Activated CD4-positive, alpha-beta T cell treated with anti-CD3 and anti-CD28 coated beads for 36 hours (primary cell): ENCODE measurements at places on chromosomes 12 and 14. TPM values are rescaled to one million over a fixed set of nuclear protein-coding genes. Genes with fewer than 3 reads are reported as not detected.

- DNase-seq, result no peak
Observed at GRCh38 chr14:77882636-77883035, 82.7 kb downstream of the ADCK1 start.

DNA sequence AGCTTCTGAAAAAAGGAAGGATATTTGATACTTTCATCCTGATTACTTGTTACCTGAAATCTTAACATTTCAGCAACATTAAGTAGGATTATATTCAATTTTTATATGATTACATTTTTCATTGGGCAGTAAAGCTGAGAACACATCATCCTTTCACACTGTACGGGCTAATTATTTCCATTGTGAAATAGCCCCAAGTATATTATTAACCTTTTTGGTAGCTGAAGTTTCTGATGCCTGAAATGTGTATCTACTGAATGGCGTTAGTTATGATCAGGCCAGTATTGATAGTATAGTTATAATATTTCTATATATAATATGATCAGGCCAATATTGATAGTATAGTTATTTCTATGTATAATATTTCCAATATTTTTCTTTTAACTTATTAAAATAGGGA, 10.1 kb downstream of the SPATS2 start:
- DNase-seq, result no peak

GARIN6 gene
- total RNA-seq, result not detected

SLC25A21 gene
- total RNA-seq, result not detected

- peak; percentile 75 for DNase-seq
Observed at GRCh38 chr12:97148941-97149559, 242.0 kb downstream of the NEDD1 start.

- no peak for DNase-seq
Observed at GRCh38 chr14:86662334-86662733, 1132.4 kb downstream of the FLRT2 start.

GRCh38 chr14:42214981-42215491, 608.4 kb downstream of the LRFN5 start:
- no peak for DNase-seq

DNA sequence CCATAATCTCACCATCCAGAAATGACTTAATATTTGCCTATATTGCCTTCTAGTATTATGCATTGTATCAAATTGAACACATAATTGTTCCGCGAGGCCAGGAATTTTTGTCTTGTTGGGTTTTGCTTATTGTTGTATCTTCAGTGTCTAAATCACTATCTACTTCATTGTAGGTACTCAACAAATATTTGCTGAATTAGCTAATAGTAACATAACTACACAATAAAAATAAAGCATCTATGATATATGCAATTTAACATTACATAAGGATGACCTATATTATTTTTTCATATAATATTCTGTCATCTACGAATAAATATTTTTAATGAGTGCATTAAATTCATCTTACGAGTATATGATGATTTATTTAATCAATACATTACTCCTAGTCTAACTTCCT, 656.3 kb downstream of the ETNK1 start:
- no peak for DNase-seq

GRCh38 chr14:47826809-47827208, 151.4 kb upstream of the MDGA2 start:
- no peak for DNase-seq

- no peak for DNase-seq
Observed at GRCh38 chr12:14573118-14573517, 5.4 kb upstream of the PLBD1 start.

- DNase-seq, result no peak
Observed at GRCh38 chr12:131189781-131190180, 236.1 kb downstream of the ADGRD1 start.

GRCh38 chr12:99619389-99620158, 28.0 kb upstream of the GARIN6 start:
- peak; percentile 19 for DNase-seq

CYP46A1 gene
- 0.23 TPM for total RNA-seq

- DNase-seq, result no peak
Observed at GRCh38 chr12:89933911-89934310, 225.3 kb upstream of the ATP2B1 start.

DNA sequence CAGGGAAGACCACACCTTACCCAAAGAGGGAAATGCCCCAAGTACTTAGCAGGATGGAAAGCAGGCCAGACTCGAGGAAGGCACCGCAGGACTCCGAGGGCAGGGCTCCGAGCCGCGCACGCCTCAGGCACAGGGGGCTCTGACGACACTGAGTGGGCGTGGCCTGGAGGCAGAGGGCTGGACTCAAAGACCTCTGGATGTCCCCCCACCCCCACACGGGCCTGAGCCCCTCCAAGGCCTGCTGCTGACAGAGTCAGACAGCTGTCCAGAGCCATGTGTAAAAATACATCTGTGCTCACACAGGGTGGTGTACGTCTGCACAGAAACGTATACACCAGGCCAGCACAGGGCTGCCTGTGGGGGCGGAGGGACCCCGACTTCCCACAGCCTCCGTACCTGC, 1.4 kb downstream of the AKT1 start:
- peak; percentile 60 for DNase-seq

DNA sequence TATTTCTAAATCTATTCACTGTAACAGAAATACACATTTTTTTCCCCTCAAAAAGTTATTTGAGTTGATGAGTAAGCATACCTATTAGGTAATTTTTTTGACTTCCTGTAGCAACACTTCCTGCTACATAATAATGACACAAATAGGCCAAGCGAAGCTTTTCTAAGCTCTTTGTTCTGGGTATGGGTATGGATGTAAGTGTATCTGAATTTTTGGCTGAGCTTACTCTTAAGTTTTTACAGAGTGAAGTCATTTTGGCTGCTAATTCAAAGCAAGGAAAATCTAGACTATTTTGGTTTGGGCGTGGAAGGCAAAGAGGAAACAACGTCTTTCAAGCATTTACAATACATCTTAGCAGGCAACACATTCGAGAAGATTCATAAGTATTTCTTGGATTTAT, 1206.0 kb upstream of the FLRT2 start:
- DNase-seq, result no peak

DNA sequence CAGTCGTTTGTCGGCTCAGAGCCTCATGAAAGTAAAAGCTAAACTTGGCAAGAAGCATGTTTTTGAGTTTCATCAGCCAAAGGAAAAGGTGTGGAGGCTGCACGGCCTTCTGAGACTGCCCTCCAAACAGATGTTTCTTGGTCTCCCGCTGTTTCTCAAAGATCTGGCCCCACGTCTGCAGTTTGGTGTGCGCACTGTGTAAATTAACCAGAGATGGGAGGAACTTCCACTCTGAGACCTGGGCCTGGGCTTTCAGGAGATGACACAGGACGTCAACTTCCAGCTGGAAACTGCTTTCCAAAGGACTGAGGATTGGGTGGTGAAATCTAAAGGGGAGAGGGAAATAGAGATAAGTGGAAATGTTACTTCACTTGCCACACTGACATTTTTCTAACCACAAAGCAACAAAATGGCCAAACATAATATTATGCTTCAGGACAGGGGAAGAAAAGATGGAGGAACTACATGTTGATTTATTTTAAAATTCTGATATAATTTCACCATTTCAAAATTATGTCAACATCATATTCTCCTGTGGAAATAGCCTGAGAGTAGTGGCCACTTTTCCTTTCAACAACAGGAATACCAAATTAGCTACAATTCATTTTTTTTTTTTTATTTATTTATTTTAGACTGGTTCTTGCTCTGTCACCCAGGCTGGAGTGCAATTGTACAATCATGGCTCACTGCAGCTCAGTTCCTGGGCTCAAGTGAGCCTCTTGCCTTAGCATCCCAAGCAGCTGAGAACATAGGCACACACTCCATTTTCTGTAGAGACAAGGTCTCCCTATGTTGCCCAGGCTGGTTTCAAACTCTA, 27.6 kb downstream of the KICS2 start:
- DNase-seq, result no peak

GRCh38 chr14:59131938-59132795, 56.3 kb upstream of the DAAM1 start:
- no peak for DNase-seq

- DNase-seq, result no peak
Observed at GRCh38 chr12:2126676-2127406, 74.1 kb downstream of the CACNA1C start.

DNA sequence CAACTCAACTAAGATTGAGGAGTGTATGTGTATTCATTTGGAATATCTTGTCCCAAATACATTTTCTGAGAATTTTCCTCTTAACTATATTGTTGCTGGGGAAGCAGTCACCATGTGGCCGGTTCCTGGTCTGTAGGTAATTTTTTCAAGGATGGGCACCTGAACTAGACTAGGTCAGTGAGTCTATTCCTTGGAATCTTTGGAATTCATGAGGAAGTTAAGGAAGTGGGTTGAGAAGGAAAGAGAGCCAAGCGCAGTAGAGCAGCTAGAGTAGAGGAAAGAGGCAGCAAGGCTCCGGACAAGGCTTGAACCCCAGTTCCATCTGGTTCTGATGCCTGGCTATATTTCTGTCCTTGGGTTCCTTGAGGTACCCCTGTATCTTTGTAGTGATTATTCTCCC, 183.7 kb downstream of the DACT1 start:
- no peak for DNase-seq

GRCh38 chr14:90682615-90683014, 133.6 kb downstream of the TTC7B start:
- no peak for DNase-seq

DNA sequence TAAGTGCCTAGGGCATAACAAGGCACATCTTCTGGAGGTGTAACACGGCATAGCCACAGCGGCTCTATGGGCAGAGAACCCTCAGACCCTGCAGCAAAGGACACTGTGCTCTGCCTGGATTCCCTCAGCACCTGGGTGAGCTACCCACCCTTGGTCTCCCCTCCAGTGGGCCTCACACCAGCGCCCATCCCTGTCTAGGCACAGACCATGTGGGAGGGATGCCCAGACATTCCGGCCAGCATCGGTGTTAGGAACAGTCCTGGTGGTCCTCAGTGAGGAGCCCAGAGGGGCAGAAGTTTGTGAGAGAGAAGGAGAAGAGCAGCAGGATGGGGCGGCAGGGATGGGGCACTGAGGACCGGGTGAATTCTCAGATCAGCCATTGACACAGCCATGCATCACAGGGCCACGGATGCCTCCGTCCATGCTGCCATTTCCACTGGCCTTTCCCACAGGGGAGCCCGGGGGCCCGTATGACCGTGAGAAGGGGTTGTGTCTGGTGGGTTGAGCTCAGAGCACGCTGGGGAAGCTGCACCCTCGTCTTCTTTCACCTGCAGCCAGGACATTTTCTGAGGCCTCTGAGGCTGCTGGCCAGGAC, 282.7 kb upstream of the SFSWAP start:
- no peak for DNase-seq

- no peak for DNase-seq
Observed at GRCh38 chr12:55043542-55043941, 23.8 kb downstream of the NEUROD4 start.

ZDHHC22 gene
- total RNA-seq, result not detected

GRCh38 chr14:80618751-80619329, 322.7 kb downstream of the CEP128 start:
- no peak for DNase-seq

DNA sequence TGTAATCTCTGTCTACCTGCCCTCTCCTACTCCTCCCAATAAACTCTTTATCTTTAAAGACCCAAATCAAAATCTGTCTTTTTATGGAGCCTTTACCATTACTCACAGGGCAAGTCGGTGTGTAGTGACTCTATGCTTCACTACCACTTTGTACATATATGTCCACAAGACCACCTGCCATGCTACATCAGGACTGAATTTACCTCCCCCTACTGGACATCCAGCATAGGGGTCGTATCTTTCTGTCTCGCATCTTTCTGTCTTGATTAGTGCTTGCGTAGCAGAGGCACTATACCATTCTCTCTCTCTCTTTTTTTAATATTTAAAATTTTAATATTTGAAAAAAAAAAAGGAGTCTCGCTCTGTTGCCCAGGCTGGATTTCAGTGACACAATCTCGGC, 587.5 kb downstream of the SOX5 start:
- no peak for DNase-seq

DNA sequence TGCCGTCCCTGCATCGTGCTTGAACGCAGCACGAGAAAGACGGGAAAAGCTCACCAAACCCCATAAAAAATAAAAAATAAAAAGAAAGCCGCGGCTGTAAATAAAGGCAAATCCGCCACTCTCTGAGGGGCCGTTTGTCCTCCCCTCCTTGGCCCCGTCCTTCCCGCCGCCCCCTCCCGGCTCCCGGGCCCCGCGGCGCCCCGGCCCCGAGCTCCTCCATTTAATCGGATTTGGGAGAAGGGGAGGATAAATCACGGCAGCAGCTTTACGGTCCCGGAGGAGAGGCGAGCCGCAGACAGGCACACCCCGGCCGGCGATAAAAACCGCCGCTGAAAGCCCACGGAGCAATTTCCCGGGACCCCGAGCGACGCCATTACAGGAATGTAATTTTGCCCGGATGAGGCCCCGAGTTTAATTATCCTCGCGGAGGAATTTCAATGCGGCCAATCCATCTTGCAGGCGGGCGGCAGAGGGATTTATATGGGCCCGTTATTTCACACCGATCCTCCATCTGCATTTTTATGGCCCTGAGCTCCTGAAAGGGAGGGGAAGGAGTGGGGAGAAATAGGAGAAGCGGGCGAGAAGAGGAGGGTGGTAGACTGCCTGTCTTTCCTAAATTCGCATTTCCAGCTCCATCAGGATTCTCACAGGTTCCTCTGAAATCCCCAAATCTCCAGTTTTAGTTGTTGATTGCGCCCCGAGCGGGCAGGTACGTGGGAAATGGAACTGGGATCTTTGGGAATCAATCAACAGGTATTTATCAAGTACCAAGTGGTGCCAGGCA, 1.3 kb upstream of the ATP5MC2 start:
- peak; percentile 14 for DNase-seq

DNA sequence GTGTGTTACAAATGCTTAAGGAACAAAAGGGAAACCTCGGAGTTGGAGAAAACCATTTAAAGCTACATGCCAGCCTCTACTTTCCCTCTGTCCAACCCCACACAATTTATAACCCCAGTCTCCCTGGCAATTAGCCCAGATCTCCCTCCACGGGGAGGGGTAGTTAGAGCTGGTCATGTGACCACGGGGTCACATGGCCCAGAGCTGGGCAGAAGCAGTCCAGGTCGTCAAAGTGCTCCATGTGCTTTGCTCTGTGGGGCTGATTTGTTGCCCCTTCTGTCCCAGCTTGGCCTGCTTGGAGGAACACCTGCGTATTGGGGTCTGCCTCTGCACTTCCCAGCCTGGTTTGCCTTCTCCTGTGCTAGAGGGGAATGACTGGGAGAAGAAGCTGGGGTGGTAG, 219.1 kb downstream of the RBM19 start:
- no peak for DNase-seq

PARPBP gene
- total RNA-seq, result 26.4 TPM

NELL2 gene
- total RNA-seq, result 28.4 TPM
